Upper lobe of right lung (tissue), 1 donor: ENCODE measurements at places on chromosomes 7 and 10. TPM values are rescaled to one million over a fixed set of nuclear protein-coding genes. Genes with fewer than 3 reads are reported as not detected.

- H3K4me3 ChIP-seq: no peak overlapping the region
- H3K27me3 ChIP-seq: no peaks in the 10 kb centered on the region
- no peaks in the 10 kb centered on the region for H3K4me1 ChIP-seq
- DNase-seq: no peak
- no peaks in the 10 kb centered on the region for H3K36me3 ChIP-seq
- H3K27ac ChIP-seq: no peak overlapping the region
Observed at GRCh38 chr10:56178210-56178609, 182.8 kb downstream of the ZWINT start.

The NPFFR1 gene
- total RNA-seq: 1.1 TPM

DNA sequence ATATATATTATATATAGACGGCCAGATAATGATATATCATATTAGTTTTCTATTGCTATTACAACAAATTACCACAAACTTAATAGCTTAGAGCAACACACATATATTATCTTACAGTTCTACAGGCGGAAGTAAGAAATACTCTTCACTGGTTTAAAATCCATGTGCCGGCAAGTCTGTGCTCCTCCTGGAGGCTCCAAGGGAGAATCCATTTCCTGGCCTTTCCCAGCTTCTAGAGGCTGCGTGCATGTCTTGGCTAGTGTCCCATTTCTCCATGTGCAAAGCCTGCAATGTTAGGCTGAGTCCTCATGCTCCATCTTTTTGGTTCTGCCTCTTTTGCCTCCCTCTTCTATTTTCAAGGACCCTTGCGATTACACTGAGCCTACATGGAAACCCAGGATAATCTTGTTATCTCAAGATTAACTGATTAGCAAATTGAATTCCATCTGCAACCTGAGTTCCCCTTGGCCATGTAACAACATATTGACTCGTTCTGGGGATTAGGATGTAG is 23.9 kb upstream of the PNLIPRP3 start:
- no peaks in the 10 kb centered on the region for H3K36me3 ChIP-seq
- H3K4me1 ChIP-seq: no peaks in the 10 kb centered on the region
- no peak overlapping the region for H3K27ac ChIP-seq
- H3K27me3 ChIP-seq: no peaks in the 10 kb centered on the region
- no peak overlapping the region for H3K4me3 ChIP-seq

DNA sequence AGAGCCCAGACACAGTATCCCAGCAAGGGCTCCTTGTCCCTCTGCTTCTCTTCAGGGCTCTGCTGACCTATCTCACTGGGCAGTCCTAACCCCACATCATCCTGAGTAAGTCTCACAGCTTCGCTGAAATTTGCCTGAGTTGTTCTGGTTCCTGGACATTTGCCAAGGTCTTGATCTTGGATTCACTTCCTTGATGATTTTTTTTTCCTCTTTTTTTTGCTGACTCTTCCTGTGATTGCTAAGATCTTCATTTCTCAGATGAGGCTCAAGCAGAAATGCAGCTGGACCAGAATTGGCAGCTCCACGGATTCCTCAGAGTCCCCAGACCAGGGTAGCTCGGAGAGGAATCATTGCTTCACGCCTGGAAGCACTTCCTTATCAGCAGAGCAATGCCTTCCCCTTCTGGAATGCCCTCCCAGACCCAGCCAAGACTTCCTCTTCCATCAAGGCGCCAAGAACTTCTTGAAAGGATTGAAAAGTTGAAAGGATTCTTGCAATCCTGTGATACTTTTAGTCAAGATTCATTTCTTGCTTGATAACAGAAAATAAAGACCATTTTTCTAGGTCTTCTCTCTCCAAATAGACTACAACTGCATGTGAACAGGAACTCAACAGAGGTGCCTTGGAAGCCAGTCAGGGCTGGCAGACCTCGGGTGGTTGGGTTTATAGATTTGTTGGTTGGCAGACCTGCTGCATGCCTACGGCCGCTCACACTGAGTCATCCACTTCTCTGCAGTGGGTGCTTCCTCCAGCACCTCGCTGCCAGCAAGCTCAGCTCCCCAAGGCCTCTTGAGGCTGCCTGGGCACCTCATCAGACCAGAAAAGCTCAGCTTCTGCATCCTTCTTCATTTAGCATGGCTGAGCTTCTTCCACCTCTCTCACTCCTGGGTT is 8.8 kb upstream of the AFAP1L2 start:
- no peak overlapping the region for H3K27ac ChIP-seq
- H3K4me3 ChIP-seq: no peak overlapping the region
- no peaks in the 10 kb centered on the region for H3K36me3 ChIP-seq
- no peaks in the 10 kb centered on the region for H3K27me3 ChIP-seq
- DNase-seq: peak; percentile 82
- peaks cover 5% of the 10 kb centered on the region for H3K4me1 ChIP-seq

- no peaks in the 10 kb centered on the region for H3K4me1 ChIP-seq
- no peak overlapping the region for H3K27ac ChIP-seq
- H3K36me3 ChIP-seq: no peaks in the 10 kb centered on the region
- no peak overlapping the region for H3K4me3 ChIP-seq
- no peak for DNase-seq
Observed at GRCh38 chr7:8305104-8305503, 43.1 kb upstream of the ICA1 start.

GRCh38 chr10:116126239-116126638 is 146.8 kb downstream of the GFRA1 start:
- H3K27me3 ChIP-seq: no peaks in the 10 kb centered on the region
- H3K27ac ChIP-seq: no peak overlapping the region
- no peak for DNase-seq

DNA sequence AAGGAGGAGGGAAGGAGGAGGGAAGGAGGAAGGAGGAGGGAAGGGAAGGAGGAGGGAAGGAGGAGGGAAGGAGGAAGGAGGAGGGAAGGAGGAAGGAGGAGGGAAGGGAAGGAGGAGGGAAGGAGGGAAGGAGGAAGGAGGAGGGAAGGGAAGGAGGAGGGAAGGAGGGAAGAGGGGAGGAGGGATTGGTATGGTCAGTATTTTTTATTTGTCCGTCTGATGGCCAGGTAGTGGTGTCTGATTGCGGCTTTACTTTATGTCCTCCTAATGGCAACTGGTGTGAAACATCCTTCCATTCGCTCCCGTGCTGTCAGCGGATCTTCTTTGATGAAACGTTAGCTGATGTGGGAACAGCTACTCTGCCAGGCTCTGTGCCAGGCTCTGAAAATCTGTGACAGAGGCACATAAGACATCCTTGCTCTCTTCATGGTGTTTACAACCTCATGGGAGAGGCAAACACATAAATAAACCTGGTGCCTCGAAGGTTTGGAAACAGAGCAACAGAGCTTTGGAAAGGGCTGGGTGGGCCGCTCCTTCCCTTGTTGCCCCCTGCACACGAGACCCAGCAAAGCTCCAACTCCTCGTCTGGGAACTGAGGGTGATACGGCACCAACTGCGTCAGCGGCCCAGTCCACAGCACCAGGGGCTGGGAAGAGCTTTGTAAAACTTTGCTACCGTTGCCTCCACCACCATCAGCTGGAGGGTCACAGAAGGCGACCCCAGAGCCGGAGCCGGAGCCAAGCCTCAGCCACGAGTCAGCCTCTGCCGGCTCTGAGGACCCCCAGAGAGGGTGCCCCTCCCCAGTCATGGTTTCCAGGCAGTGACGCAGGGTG is 40.3 kb downstream of the PDGFA start:
- no peaks in the 10 kb centered on the region for H3K36me3 ChIP-seq
- peak; percentile 38 for DNase-seq

The COL13A1 gene
- total RNA-seq: 13.5 TPM

The GSAP gene
- 64.9 TPM for total RNA-seq

DNA sequence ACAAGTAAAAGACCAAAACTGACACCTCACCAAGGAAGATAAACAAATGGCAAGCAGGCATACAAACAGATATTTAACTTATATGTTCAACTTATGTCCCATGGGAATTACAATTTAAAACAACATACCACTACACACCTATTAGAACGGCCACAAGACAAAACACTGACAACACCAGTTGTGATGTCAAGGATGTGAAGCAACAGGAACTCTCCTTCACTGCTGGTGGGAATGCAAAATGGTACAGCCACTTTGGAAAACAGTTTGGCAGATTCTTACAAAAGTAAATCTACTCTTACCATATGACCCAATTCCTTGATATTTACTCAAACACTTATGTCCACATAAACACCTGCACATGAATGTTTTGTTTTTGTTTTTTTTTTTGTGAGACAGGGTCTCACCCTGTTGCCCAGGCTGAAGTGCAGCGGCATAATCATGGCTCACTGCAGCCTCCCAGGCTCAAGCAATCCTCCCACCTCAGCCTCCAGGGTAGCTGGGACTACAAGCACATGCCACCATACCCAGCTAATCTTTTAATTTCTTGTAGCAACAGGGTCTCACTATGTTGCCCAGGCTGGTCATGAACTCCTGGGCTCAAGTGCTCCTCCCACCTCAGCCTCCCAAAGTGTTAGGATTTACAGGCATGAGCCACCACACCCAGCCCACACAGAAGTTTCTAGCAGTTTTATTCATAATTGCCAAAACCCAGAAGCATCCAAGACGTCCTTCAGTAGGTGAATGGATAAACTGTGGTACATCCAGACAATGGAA is 27.3 kb downstream of the HERC4 start:
- no peaks in the 10 kb centered on the region for H3K36me3 ChIP-seq
- peaks cover 8% of the 10 kb centered on the region for H3K4me1 ChIP-seq
- H3K27me3 ChIP-seq: no peaks in the 10 kb centered on the region
- no peak for DNase-seq
- no peak overlapping the region for H3K4me3 ChIP-seq
- no peak overlapping the region for H3K27ac ChIP-seq

DNA sequence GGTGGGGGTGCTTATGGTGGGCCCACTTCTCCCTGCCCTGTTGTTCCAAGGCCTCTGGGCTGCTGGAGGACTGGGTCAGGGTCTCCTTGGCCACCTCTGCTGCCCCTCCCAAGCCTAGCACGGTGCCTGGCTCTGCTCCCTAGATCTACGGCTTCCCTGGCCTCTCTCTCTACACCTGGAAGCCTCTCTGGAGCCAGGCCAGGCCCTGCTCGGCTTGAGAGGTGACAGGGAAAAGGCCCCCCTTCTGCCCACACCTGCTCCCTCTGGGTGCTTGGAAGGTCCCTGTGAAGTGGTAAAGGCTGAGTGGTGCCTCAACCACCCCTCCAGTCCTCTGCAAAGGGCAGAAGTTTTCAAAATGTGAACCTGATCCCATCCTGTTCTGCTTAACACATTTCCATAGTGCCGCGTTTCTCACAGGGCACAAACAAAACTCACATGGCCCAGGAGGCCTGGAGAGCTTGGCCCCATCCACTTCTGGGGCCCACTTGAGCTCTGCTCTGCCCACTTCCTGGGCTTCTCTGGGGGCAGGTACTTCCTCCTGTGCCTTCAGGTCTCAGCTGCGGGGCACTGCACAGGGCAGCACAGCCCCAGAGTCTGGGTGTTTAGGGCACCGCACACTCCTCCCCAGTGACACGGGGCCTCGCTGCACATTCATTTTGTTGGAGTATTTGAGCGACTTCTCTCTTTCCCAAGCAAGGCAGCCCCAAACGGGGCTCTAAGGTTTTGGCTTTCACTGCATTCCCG is 169.9 kb downstream of the PIP4K2A start:
- DNase-seq: peak; percentile 75
- peaks cover 65% of the 10 kb centered on the region for H3K36me3 ChIP-seq
- H3K4me3 ChIP-seq: no peak overlapping the region
- H3K4me1 ChIP-seq: no peaks in the 10 kb centered on the region
- H3K27me3 ChIP-seq: no peaks in the 10 kb centered on the region

DNA sequence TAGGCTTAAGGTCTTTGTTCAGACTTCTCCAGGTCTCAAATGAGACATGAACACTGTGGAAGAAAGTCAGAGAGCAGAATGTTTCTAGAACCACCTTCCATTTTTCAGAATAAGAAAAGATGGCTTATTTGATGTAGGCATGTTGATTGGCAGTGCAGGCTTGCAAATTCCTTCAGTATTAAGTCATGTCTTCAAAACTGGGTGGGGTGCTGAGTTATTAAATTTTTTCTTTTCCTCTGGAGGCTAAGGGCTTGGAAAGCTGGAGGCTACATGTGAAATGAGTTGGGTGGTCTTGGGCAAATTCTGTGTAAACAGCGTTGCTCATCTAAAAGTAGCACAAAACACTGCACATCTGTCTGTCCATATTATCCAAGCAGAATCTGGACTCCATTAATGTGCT is 62.8 kb downstream of the PRTFDC1 start:
- DNase-seq: no peak
- peaks cover 9% of the 10 kb centered on the region for H3K4me1 ChIP-seq
- no peak overlapping the region for H3K4me3 ChIP-seq
- H3K27me3 ChIP-seq: no peaks in the 10 kb centered on the region

- no peak overlapping the region for H3K27ac ChIP-seq
- peaks cover 92% of the 10 kb centered on the region for H3K27me3 ChIP-seq
- no peak overlapping the region for H3K4me3 ChIP-seq
- no peak for DNase-seq
- H3K36me3 ChIP-seq: no peaks in the 10 kb centered on the region
Observed at GRCh38 chr10:26215396-26215934, 1.1 kb upstream of the GAD2 start.

DNA sequence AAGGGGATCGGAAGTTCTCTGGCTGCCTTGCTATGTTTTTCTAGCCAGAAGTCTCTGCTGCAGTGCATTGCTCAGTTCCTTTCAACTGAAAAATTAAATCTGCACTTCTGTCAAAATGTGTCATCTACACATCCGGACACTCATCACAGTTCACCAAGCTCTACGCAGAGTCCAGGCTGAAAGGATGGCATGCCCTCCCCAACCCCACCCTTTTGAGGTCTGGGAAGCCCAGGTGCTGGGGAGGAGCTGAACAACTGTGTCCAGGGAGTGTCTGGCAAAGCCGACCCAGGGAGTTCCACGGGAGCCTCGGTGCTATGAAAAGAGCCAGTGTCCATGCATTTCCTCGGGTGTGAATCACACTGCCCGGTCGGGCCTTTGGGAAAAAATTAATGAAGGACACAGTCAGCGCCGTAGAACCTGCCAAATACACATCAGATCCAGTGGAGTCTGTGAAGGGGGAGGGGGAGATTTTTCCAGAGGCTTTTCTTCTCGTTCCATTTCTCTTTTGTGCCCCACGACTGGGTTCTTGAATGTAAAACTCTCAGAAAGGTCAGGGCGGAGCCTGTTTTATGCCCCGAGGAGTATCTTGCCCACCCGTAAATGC is 757 bp upstream of the PALS2 start:
- H3K27me3 ChIP-seq: no peaks in the 10 kb centered on the region
- peak; percentile 63 for DNase-seq
- peak overlapping the region; percentile 64 for H3K4me3 ChIP-seq

The RAPGEF5 gene
- 139 TPM for total RNA-seq

The ZPBP gene
- total RNA-seq: not detected

GRCh38 chr10:96093948-96094347 is 36.1 kb upstream of the ZNF518A start:
- H3K36me3 ChIP-seq: no peaks in the 10 kb centered on the region
- peaks cover 5% of the 10 kb centered on the region for H3K4me1 ChIP-seq
- DNase-seq: no peak
